AG09319 (cell line): ENCODE measurements at places on chromosomes 1 and 21.

DNA sequence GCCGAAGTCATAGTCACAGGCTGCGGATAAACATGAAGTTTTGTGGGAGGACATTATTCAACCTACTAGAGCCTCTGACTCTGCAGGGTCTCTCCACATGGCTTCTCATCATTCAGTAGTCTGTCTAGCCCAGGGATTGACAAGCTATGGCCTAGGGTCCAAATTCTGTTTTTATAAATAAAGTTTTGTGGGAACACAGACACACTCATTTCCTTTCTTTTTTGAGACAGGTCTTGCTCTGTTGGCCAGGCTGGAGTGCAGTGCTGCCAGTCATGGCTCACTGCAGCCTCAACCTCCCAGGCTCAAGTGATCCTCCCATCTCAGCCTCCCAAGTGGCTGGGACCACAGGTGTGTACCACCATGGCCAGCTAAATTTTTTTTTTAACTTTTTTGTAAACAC, 8.1 kb upstream of the ENO1 start:
- DNase-seq = no peak

GRCh38 chr21:16473988-16474387, 744.2 kb downstream of the USP25 start:
- DNase-seq = no peak

GRCh38 chr21:38955495-38955894, 149.8 kb downstream of the ETS2 start:
- no peak for DNase-seq

- no peak for DNase-seq
Observed at GRCh38 chr1:162018418-162018817, 5.3 kb downstream of the OLFML2B start.

- DNase-seq = no peak
Observed at GRCh38 chr1:107272321-107272720, 131.5 kb downstream of the NTNG1 start.

DNA sequence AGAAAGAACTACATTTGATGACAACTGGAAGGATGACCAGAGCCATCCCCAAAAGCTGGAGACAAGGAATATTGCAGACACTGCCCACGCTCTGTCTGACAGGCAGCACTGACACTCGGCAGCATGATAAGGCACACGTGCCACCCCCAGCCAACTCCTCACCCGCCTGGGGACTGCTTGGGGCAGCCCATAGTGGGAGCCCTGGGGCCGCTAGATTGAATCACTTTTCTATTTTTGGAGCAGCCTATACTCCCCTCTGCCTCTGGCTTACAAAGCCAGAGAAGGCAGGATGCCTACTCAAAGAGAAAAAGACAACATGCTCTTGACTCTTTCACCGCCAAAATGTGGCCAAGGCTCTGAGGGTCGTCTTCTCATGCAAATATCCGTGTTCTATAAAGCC, 1.3 kb downstream of the SMG5 start:
- DNase-seq = no peak
